Pulmonary artery endothelial cell (primary cell): ENCODE measurements at places on chromosomes 3 and 15. TPM values are rescaled to one million over a fixed set of nuclear protein-coding genes. Genes with fewer than 3 reads are reported as not detected.

GRCh38 chr15:98134905-98135304, 174.4 kb downstream of the ARRDC4 start:
- DNase-seq, result no peak

Gene KIF9
- total RNA-seq, result 10.0 and 11.7 TPM in 2 replicates

Gene CHRNA7
- 2.8 and 4.0 TPM in 2 replicates for total RNA-seq

Gene HOMER2
- 0.40 and 0.46 TPM in 2 replicates for total RNA-seq

DNA sequence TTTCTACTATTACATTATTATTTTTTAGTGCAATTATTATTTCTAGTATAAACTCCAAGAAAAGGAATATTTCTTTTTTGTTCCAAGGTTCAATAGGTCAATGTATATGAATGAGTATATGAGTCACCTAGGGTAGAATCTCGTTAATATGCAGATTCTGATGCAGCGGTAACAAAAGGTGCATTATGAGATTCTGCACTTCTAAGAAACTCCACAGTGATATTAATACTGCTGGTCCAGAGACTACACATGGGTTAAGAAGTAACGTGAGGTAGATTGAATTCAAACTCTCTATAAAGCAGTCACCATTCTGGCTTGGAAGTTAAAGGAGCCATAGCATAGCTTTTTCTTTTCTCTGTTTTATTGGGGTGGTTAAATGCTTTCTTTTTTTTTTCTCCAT, 596.2 kb upstream of the TBL1XR1 start:
- DNase-seq, result no peak

Gene STRIT1
- not detected in 2 replicates for total RNA-seq

- DNase-seq, result no peak
Observed at GRCh38 chr3:23709987-23710386, 95.8 kb upstream of the UBE2E1 start.

- DNase-seq, result no peak
Observed at GRCh38 chr3:51692980-51693395, 13.9 kb upstream of the GRM2 start.

Gene SCAANT1
- total RNA-seq, result not detected in 2 replicates

DNA sequence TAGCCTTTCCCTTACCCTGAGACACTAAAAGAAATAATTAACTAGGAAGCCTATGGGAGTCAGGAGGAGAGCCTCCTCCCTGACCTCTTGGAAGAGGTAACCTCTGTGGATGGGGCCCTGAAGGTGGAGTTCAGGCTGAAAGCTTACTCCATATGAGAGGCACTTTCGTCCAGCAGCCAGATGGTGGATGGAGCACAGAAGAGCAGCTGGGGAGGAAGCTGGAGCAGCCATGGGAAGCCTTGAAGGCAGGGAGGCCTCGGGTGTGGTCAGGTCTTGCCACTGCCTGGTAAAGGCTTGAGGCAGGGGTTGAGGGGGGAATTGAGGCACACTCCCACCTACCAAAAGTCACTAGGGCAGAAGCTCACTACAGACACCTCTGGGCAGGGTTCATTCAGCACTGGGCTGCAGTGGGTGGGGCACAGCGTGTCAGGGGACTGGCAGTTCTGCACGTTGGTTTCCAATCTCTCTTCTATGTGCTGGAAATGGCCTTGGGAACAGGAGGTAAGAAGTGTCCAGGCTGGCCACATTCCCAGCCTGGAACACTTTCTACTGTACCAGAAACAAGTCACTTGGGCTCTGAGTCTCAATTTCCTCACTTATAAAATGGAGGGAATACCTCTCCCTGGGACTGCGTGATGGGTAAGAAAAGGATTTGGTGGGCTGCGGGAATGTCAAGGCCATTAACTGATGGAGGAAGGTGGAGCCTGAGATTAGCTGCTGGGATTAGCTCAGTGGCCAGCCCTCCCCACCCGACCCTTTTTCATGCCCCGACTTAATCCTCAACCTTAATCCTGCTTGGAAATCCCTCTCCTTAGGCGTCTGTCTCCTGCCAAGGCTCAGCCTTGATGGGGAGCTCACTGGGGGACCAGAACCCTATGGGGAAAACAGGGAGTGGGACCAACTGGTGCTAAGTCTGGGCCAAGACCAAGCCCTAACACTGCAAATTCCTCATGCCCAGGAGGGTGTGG, 5.4 kb downstream of the PCBP4 start:
- DNase-seq, result no peak

Gene VPS18
- 48.7 and 50.8 TPM in 2 replicates for total RNA-seq

- DNase-seq, result no peak
Observed at GRCh38 chr15:39156166-39156565, 424.7 kb upstream of the THBS1 start.

Gene PP2D1
- not detected in 2 replicates for total RNA-seq

DNA sequence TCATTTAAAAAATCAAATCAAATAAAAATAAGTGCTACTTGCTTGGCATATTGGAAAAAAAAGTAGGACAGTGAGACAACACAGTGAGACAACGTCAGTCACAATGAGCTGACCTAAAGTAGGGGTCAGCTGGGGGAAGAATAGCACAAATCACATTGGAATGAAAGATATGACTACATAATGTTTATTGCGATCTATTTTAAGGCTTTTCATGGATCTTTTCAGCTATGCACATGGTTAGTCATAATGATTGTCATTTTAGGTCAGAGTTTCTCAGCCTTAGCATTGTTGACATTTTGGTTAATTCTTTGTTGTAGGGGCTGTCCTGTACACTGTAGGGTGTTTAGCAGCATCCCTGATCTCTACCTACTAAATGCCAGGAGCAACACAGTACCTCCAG, 44.5 kb downstream of the CMSS1 start:
- no peak for DNase-seq

DNA sequence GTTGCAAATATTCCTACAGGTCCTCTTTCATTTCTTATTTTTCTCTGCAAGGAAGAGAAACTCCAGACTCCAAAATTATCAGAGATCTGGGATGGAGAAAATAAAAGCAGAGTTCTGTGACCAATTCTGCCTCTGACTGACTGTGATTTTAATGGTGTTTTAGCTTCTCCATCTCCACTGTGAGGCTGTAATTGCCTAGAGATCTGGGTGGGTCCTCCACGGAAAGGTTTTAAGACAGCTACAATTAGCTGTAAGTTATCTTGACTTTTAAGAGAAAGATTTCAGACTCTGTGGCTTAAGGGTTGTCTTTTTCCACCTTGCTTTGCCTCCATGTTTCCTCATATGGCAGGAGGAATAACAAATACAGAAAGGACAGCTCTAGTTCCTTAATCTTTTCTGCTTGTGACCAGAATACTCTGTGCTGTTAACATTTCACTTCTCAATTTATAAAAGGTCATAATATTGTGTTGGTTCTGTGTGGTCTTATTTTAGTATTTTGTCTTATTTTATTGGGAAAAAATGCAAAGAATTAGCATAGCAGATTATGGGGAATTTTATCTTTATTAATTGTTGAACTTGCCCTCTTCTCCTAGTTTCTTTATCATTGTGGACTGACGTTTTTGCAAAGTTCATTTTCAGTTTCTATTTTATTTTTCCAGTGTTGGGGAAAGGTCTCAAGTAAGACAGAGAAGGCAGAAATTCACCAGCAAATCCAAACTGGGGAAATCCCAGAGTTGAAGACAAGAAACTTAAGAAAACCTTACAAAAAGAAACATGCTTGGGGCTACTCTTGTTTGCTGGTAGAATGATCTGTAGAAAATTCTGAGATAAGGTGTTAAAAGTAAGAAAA, 157.9 kb downstream of the RAP2B start:
- DNase-seq, result no peak

- DNase-seq, result no peak
Observed at GRCh38 chr3:16404349-16404895, 109.1 kb downstream of the RFTN1 start.

- DNase-seq, result no peak
Observed at GRCh38 chr3:50241163-50241562, 5.2 kb downstream of the GNAI2 start.

Gene TWF2
- 117 and 154 TPM in 2 replicates for total RNA-seq

Gene WWTR1
- total RNA-seq, result 111 and 117 TPM in 2 replicates

- DNase-seq, result no peak
Observed at GRCh38 chr3:188369526-188369925, 215.6 kb downstream of the LPP start.

Gene IGSF10
- total RNA-seq, result not detected in 2 replicates

DNA sequence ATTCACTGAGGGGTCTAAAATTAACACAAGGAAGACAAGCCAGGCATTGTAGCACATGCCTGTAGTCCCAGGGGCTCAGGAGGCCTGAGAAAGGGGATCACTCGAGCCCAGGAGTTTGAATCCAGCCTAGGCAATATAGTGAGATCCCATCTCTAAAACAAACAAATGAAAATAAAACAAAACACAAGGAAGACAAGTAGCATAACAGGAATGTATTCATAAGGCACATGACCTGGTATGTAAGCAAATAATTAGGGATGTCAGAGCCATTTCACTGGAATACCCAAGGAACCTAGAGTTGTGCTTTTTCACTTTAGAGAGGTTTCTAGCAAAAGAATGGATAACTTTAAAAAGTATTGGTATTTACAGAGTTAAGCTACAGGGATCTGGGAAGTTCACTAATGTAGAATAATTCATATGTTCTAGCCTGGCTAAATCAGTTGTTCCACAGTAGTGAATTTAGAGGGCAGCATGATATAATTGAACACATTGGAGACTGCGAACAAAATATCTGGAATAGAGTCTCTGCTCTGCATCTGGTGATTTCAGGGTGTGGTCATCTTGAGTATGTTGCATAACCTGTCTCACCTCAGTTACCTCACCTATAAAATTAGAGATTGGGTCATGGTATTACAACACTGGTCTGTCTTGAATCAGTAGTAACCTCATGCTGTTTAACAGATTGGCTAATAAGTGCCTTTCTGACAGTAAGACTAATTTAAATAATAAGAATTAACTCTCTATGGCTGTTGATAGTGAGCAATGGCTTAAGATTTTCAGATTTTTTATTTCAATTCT, 9.3 kb downstream of the GRAMD1C start:
- no peak for DNase-seq

Gene ALPK3
- total RNA-seq, result 13.5 and 21.3 TPM in 2 replicates

Gene CHL1
- total RNA-seq, result not detected in 2 replicates

Gene ADGRG7
- total RNA-seq, result not detected in 2 replicates

Gene MYZAP
- total RNA-seq, result 4.5 and 7.4 TPM in 2 replicates

- DNase-seq, result no peak
Observed at GRCh38 chr15:29233566-29233965, 36.1 kb downstream of the NSMCE3 start.

Gene EPHA6
- total RNA-seq, result not detected in 2 replicates

Gene TMEM212
- not detected in 2 replicates for total RNA-seq

- no peak for DNase-seq
Observed at GRCh38 chr3:4432259-4432658, 34.8 kb downstream of the SUMF1 start.

DNA sequence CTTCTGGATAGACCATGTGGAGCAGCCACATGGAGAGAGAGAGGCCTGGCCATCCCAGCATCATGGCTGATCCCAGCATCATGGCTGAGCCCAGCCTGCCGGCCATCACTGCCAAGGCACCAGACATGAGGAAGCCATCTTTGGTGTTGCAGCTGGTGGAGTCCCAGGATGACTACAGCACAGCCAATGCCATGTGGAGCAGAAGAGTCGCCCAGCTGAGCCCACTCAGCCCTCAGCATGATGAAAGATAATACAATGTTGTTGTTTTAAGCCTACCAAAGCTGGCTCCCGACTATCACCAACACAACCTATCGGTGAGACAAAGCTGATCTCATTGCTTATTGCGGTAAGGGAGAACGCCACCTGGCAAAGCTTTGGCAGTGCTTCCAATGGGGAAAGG, 18.4 kb downstream of the HES1 start:
- no peak for DNase-seq

GRCh38 chr15:29925227-29926082, 103.2 kb upstream of the TJP1 start:
- peak; percentile 37 for DNase-seq

DNA sequence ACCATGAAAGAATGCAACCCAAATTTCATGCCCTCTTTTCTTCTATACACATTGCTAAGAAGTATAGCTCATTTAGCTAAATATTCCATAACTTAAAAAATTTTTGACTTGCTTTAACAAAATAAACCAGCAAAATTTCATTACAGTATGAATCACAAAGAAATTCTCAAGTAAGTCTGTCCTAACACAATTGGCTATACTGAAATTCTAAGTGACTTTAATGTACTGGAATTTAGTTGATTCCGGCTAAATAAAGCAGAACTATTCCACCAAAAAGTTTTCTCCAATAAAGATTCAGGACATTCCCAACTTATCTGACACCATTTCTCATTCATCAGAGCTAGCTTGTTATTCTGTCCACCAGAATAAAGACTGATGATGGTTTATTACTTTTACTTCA, 23.8 kb downstream of the LRRFIP2 start:
- no peak for DNase-seq

DNA sequence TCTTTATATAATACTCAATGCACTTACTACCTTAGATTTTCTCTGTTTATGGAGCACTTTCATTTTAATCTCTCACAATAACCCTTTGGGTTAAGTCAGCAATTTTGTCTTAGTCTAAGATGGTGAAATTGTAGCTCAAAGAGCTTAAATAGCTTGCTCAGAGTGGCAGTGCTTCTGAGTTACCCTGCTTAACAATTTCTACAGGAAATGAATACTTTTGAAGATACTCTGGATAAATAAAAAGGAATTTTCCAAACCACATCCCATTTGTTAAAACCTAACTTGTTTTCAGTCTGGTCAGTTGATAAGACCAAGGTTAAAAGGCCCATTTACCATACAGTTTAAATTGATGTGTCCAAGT, 37.2 kb downstream of the HMG20A start:
- DNase-seq, result no peak

DNA sequence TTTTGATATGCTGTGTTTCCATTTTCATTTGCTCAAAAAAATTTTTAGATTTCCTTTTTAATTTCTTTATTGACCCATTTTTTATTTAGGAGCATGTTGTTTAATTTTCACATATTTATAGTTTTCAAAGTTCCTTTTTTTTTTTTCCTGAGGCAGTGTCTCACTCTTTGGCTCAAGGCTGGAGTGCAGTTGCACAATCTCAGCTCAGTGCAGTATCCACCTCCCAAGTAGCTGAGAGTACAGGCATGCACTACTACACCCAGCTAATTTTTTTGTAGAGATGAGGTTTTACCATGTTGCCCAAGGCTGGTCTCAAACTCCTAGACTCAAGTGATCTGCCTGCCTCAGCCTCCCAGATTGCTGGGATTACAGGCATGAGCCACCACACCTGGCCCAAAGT, 36.2 kb downstream of the PFN2 start:
- no peak for DNase-seq

Gene GOLGA6L9
- total RNA-seq, result 0.79 and 2.5 TPM in 2 replicates

Gene CYP1A2
- total RNA-seq, result not detected in 2 replicates

GRCh38 chr3:20080956-20081554, 40.8 kb downstream of the KAT2B start:
- DNase-seq, result peak; percentile 57

Gene IDH3A
- total RNA-seq, result 33.9 and 81.9 TPM in 2 replicates

- DNase-seq, result no peak
Observed at GRCh38 chr15:101152914-101153313, 98.9 kb downstream of the CHSY1 start.

DNA sequence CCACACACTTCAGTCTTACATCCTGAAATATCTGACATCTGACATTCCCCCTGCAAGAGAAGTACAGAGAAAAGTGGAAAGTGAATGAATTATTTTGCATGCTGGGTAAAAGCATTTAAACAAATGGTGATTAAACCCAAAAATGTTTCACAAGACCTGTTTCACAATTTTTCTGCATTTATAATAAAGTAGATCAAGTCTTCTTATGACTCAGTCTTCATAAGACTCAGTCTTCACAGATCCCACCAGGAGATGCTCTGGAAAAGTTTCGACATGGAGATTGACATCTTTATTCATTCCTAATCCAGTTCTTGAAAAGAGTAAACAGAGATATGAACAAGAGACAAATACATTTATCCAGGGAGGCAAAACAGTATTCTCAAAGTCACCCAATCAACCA, 13.2 kb upstream of the EDC3 start:
- DNase-seq, result no peak

GRCh38 chr3:189561256-189561655, 69.9 kb upstream of the TP63 start:
- no peak for DNase-seq
